ENCODE measurements at places on chromosomes 6 and 20.

DNA sequence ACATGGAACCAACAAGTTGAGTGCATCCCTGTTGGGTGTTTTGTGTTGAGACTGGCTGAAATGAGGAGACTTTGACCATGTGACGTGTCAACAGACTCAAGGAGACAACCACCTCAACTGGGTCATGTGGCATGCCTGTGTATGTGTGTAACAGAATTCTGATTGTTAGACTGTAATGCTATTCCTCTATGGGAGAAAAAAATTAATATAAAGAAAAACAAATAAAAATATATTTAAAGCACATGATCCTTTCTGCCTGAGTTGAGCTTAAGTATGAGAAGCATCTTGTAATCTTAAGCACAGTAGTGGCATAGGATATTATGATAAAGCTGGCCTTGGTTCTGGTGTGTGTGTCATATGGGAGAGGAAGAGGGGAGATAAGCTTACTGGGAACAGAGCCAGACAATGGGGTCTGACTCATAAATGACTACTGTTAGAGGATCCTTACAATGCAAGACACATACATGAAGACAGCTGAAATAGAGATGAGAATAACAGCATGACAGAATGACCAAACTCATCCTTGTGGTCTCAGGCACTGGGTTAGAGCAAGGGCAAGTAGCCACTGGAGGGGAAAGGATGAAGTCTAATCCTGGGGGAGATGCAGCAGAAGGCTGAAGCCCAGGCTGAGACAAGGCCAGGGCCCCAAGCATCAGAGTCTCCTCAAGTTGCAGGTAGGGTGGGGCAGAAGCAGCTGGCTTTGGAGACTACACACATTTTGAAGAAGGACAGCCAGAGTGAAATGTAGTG is 9.2 kb downstream of the TP53INP2 start:
- DNase-seq, result no peak

GRCh38 chr20:50838322-50838625 is 43.4 kb downstream of the BCAS4 start:
- no peak for DNase-seq

- no peak for DNase-seq
Observed at GRCh38 chr6:167290786-167291622, at the start of gene UNC93A. Gene UNC93A, plus strand, starts transcription at chr6:167291315. Its CDS starts 175 bp downstream, at chr6:167291490.

DNA sequence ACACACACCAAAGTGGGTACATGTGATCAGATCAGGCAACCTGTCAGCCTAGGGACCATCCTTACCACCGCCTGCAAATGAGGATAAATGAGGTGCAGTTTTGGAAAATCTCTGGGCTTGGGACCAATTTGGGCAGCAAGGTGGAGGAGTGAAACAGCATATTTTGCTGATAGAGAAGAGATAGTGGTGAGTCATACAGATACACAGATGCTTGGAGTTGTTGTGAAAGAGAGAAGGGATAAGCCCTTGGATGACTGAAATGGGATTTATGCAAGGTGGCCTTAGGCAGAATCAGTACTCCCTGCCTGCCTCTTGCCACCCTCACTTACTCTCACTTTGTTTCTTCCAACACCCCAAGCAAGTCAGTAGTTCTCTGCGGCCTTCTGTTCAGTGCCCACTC is 34.7 kb downstream of the BMP2 start:
- no peak for DNase-seq

DNA sequence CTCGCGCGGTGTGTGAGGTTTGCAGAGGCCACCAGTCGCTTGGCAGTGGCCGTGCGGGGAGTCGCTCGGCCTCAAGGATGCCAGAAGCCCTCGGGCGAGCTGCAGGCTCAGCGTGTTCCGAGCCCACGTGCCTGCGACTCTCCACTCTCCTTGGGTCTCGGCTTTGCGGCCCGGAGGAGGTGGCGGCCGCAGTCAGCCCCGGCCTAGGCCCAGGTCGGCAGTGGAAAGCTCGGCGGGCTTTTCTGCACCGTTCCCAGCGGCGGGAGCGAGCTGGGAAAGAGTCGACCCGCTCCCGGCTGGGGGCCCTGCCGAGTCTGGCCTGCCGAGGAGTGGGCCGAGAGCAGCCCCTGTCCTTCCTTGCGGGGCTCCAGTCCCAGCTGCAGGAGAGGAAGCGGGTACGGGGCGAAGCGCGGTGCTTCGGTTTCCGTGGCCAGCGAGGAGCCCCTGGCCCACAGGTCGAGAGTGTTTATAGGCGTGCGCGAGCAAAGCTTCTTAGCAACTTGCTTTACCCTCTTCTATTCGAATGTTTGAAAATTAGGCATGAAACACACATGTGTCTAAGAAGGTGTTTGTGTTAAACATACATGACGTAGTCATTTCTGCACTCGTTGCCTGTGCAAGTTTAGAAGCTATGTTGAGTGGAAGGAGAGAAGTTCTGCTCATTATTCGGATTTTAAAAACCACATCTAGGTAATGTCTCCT is 5.6 kb downstream of the FOXC1 start:
- DNase-seq, result no peak

GRCh38 chr6:129136751-129137150 is 253.8 kb downstream of the LAMA2 start:
- DNase-seq, result no peak

GRCh38 chr6:87628424-87628823 is 38.5 kb downstream of the ORC3 start:
- DNase-seq, result no peak

DNA sequence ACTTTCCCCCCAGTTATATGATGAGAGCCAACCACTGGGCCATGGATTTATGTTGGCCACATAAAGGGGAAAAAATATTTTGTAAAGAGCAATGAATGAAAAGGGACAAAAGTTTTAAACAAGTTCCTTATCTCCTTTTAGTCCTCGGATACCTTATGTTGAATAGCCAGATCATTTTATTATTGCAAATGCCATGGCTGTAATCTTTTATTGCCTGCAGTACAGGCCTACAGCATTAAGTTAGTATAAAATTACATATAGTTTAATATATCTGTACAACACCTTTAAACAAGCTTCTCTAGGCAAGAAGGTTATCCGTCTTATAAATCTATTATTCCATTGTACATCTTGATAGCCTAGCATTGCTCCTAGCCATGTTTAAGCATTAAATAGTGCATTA is 93.9 kb upstream of the SLC35B3 start:
- DNase-seq, result no peak

GRCh38 chr6:43060034-43060754 is 763 bp downstream of the KLC4 start:
- no peak for DNase-seq

- DNase-seq, result no peak
Observed at GRCh38 chr6:5854899-5855298, 151.8 kb downstream of the NRN1 start.

DNA sequence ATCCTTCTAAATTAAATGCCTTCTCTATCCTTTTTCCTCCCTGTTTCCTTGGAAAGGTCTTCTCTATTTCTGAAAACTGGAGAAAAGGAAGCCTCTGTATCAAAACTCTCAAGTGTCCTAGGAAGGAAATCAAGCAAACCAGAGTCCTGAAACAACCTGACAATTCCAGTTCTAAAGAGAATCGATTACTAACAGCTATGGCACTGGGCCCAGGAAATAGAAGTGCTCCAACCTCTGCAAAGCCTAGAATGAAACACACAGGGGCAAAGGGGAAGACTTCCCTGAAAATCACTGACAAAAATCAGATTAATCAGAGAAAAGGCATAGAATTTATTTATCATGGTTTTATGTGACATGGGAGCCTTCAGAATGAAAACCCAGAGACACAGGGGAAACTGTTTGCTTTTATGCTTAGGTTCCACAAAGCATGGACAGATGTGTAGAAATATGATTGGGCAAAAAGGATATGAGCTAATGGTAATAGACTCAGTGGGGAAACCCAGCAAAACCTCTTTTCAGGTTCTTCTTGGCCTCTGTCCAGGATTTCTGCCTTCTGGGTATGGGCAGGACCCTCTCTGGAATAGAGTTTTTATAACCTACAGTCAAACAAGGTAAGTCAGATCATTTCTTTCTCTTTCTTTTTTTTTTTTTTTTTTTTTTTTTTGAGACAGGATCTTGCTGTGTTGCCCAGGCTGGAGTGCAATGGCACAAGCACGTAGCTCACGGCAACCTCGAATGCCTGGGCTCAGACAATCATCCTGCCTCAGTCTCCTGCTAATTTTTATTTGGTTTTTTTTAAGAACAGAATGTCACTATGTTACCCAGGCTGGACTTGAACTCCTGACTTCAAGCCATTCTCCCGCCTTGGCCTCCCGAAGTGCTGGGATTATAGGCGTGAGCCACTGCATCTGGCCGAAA is 91.7 kb downstream of the CD24 start:
- DNase-seq, result no peak

Measured in stimulated activated CD4-positive, alpha-beta T cell treated with anti-CD3 and anti-CD28 coated beads, Interleukin-4, amount 100 ng/mL, for 4 hours (primary cell).